ENCODE measurements at places on chromosomes 1 and 21.

DNA sequence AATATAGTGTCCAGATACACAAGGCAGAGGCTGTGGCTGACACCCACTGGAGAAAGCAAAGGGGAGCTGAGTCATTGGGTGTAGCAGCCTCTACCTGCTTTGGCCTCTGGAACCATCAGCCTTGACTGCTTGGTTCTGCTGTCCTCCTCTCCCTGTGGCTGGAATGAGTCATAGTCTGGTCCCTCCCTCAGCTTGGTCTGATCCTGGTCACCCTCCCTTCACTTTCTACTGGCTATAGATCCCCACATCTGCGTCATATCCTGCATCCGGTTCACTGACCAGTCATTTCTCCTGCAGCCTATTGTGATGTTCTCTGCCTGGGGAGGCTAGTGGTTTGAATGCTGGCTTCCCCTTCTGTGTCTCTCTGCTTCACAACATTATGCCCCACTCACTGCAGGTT, 372.8 kb upstream of the DAB1 start:
- DNase-seq = no peak

GRCh38 chr1:19623523-19623922, 20.6 kb upstream of the NBL1 start:
- no peak for DNase-seq

DNA sequence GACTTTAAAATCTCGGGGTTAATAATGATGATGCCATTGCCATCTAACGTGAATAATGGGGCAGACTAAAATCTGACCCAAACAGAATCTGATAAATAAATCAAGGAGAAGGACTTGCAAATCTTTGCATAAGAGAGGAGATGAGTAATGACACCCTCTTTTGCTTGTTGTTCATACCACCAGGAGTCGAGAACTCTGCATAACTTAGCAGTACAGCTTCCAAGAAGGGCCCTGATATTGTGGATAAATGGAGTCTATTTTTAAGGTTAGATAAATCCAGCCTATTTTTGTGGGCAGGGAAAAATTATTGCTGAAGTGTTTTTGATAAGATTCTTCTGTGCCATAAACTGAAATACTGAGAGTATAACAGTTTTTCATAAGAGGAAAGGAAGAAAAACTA, 17.3 kb downstream of the RYR2 start:
- no peak for DNase-seq

DNA sequence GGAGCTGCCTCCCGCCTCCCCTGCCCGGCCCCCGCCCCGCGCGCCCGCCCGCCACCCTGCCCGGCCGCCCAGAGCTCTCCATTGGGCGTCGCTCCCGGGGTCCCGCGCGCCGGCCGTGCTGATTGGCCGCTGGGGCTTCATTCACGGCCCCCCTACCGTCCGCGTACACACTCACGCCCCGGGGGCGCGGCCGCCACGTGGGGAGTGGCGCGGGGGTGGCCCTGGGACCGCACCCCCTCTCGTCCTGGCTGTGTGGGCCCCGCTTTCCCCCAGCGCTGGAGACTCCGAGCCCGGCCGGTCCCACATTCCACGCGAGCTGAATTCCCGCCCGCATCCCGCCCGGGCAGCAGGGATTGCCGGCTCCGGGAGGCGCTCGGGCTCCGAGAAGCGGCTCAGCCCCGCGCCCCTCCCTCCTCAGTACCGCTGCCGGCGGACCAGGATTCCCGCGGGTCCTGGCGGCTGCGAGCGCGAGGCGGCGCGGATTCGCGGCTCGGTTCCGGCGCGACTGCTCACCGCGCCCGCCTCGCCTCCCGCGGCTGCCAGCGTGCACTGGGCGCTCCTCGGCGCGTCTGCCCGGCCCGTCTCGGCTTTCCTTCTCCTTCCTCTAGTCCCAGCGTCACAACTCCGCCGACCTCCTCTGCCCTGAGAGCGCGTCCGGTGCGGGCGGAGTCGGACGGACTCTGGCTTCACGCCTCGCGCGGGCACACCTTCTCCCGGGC, 450 bp upstream of the POU3F1 start:
- no peak for DNase-seq

DNA sequence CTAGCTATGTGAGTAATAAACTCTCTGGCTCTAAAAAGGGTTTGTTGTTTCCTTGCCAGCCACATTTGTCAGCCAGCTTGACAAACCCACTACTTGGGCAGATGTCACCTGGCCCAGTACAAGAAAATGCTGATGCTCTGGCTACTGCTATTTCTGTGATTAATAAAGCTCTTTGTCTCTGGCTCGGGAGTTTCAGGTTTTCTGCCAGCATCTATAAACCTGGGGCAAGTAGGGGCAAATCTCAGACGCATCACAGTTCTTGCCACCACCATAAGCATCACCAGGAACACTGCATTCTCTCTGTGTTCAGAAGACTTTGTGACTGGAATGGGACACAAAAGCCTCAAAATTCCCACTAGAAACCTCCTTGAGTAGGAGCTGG, 2.5 kb downstream of the ITLN2 start:
- no peak for DNase-seq

- DNase-seq = no peak
Measured at GRCh38 chr1:10429868-10430215, 391 bp upstream of the CENPS start.

GRCh38 chr21:14567331-14568279, 21.5 kb upstream of the SAMSN1 start:
- no peak for DNase-seq

- DNase-seq = no peak
Measured at GRCh38 chr1:21295002-21295401, 4.7 kb upstream of the ECE1 start.

- no peak for DNase-seq
Measured at GRCh38 chr1:202107321-202107761, 15.4 kb upstream of the GPR37L1 start.

DNA sequence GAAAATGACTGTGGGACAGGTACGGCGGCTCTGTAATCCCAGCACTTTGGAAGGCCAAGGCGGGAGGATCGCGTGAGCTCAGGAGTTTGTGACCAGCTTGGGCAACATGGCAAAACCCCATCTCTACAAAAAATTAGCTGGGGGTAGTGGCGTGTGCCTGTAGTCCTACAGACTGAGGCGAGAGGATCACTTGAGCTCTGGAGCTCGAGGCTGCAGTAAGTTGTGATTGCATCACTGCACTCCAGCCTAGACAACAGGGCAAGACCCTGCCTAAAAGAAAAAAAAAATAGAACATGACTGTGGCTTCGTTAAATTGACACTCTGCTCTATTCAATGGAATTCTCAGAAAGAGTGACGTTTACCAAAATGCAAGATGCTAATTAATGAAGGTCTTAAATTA, 3.9 kb upstream of the DBT start:
- DNase-seq = no peak

GRCh38 chr1:222909586-222909985, 94.7 kb downstream of the DISP1 start:
- no peak for DNase-seq

DNA sequence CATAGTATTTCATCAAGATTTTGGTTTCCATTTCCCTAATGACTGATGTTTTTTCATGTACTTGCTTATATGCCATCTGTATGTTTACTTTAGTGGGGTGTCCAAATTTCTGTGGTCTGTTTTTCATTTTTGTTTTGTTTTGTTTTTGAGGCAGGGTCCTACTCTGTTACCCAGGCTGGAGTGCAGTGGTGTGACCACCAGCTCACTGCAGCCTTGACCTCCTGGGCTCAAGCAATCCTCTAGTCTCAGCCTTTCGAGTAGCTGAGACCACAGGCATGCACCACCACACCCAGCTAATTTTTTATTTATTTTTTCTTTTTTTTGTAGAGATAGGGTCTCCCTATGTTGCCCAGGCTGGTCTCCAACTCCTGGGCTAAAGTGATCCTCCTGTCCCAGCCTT, 378.0 kb upstream of the VAMP3 start:
- DNase-seq = no peak

- peak; percentile 15 for DNase-seq
Measured at GRCh38 chr1:1778663-1779319, 521 bp upstream of the NADK start.

GRCh38 chr1:175693364-175693763, 50.0 kb downstream of the TNR start:
- no peak for DNase-seq

DNA sequence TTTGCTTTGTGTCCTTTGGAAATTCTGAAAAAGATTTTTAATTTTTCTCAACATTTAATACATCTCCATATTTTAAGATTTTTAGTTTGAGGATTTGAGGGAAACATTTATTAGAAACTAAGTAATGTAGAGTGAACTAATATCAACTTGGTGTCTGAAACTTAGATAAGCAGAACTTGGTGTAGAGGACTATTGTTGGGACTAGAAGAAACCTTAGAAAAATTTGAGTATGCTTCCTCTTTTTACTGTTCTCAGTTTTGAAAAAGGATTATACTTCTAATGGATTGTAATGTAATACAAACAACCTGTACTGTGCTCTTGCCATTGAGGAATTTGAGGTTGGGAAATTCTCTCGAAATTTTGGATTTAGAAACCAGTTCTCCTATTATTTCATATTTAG, 2.4 kb downstream of the FNBP1L start:
- DNase-seq = no peak

DNA sequence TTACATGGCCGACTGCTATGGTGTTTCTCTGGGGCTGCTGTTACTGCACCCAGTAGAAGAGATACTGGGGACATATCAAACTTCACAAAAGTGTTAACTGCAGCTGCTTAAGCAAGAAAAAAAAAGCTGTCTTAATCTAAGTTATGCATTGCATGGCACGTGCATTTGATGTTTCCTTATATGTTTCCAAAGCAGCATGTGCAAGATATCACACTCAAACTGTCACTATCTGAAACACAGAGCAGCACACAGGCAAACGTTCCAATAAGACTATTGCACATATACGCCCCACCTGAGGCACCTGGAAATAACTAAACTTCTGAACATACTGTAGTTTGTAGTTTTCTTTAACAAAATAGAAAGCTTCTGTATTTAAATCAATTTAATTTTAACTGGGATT, 671.4 kb upstream of the ADGRL2 start:
- no peak for DNase-seq

GRCh38 chr1:3012456-3013291, 8.6 kb upstream of the ACTRT2 start:
- no peak for DNase-seq

DNA sequence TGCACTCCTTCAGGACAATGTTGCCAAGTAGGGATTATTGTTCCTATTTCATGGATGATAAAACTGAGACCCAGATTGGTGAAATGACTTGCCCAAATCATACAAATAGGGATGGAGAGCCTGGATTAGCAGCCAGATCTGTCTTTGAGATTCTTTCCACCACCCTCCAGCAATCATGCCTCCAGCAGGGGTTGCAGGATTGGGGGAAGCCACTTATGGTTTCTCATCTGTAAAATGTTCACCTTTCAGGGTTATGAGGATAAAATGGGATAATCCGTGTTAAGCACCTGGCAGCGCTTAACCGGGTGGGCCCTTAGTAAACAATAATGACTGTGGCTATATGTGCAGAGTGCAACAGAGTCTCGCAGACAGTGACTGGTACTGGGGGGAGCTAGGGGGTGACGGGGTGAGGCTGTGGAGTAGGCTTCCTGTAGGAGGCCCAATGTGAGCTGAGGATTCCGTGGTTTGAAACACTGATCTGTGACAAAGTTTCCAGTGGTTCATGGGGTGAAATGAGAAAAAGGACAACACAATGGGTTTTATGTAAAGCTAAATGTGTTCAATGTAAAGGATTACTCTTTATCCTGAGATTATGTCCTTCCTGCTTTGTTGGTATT, 33.7 kb upstream of the FOXO6 start:
- no peak for DNase-seq

- no peak for DNase-seq
Measured at GRCh38 chr21:34878501-34878900, 170.6 kb downstream of the RUNX1 start.

DNA sequence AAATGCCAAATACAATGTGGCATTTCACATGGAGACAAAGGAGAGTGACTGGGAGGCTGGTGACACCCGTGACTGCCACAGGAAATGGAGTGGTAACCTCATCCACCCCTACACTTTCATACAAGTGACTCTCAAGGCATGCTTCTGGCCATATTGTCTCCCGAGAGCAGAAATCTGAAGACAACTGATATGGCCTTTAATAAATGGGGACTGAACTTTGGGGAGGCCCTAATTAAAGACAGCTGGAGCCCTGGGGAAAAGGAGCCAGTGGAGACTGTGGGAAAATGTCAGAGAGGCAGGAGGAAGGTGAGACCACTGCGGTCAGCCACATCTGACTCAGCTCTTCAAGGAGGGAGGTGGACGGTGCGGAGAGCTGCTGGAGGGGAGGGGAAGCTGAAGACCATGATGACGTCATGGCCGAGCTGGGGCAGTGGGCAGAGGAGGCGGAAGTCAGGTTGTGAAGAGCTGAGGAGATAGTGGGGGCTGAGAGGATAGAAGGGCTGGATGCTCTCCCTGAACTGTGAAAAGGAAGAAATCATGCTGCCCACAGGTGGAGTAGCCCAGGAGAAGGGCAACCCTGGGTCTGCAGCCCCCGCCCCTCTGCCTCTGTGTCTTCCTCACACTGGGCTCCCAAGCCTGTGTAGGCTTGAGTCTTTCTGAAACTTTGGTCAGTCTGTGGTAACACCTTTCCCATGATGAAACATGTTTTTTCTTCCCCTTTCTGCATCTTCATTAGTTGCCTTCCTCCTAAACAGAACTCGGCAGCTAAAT, 14.0 kb upstream of the NCF2 start:
- no peak for DNase-seq

DNA sequence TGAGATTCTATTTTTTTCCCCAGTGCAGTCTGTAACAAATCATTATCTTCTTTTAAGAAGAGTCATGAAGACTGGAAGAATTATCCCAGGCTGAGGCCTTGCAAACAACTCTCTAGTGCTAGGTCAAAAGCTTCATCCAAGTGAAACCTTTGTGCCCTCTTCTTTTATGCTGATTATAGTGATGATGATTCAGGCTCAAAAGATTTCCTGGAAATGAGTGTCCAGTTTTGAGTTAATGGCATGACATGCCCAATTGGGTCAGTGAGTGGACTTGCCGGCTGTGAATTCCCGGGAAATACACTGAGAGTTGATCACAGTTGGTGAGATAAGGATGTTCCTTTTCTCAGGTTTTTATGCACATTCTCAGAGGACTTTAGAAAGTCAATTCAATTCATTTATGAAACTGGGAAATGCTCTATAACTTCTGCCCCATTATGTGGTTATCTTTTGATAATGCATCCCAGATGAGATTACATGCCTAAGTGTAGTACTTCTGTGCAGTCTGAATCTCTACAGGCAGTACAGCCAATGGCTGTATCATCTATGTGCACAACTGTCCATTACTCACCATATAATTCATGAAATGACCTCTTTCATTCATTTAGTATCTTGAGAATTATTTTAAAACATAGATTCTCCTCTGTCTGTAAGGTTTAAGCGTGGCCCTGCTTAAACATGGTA, 66.2 kb downstream of the S1PR1 start:
- DNase-seq = no peak

- no peak for DNase-seq
Measured at GRCh38 chr1:183150445-183150844, 35.6 kb upstream of the LAMC2 start.

GRCh38 chr21:36079010-36079649, 9.3 kb downstream of the CBR1 start:
- no peak for DNase-seq
